CD4-positive, alpha-beta memory T cell (primary cell): ENCODE measurements at places on chromosomes 5 and 9. TPM values are rescaled to one million over a fixed set of nuclear protein-coding genes. Genes with fewer than 3 reads are reported as not detected.

Gene SLC6A18
- total RNA-seq, result not detected

Gene CWC27
- total RNA-seq, result 17.8 TPM

DNA sequence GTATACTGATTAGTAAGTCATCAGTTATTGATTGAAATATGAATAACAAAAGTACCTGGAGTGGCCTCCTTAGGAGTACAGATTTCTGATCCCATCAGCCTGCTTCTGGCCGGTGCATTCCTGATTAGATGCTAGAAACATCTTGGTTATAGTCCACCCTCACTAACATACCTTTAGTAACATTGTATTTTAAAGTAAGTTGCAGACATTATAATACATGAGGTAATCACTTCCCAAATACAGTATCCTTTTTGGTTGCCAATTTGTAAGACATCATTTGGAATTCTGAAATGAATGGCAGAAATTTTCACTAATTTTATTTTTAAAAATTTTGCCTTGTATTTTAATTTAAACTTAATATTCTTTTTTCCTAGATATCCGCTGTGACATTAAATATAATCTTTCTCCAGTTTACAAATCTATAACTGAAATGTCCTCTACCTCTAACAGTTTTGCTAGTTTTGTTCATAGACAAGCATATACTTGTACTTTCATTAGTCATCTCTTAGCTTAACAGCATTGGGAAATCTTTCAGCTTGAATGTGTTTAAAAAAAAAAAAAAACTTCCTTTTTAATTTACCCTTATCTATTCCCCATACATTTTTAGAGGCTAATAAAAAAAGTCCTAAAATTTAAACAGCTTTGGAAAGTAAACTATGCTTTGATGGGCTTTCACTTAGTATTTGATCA, 178.9 kb downstream of the XRCC4 start:
- H3K36me3 ChIP-seq, result no peaks in the 10 kb centered on the region
- no peaks in the 10 kb centered on the region for H3K4me1 ChIP-seq
- no peak for DNase-seq
- H3K27me3 ChIP-seq, result no peaks in the 10 kb centered on the region
- no peak overlapping the region for H3K4me3 ChIP-seq

GRCh38 chr9:107138261-107138992, 144.7 kb upstream of the RAD23B start:
- no peak overlapping the region for H3K4me3 ChIP-seq
- no peaks in the 10 kb centered on the region for H3K27me3 ChIP-seq
- H3K4me1 ChIP-seq, result no peaks in the 10 kb centered on the region
- H3K36me3 ChIP-seq, result no peaks in the 10 kb centered on the region
- no peak for DNase-seq
- no peak overlapping the region for H3K27ac ChIP-seq

GRCh38 chr9:34651876-34652601, at the start of gene IL11RA:
TSS of gene IL11RA (plus strand) at chr9:34652185. CDS start at chr9:34655218, 3,033 bp downstream.
- H3K36me3 ChIP-seq, result peaks cover 35% of the 10 kb centered on the region
- H3K4me1 ChIP-seq, result peaks cover 43% of the 10 kb centered on the region
- no peaks in the 10 kb centered on the region for H3K27me3 ChIP-seq
